SK-MEL-5 (cell line): ENCODE measurements at places on chromosomes 12 and 14.

GRCh38 chr12:41514907-41515306 is 326.8 kb downstream of the PDZRN4 start:
- DNase-seq: no peak

DNA sequence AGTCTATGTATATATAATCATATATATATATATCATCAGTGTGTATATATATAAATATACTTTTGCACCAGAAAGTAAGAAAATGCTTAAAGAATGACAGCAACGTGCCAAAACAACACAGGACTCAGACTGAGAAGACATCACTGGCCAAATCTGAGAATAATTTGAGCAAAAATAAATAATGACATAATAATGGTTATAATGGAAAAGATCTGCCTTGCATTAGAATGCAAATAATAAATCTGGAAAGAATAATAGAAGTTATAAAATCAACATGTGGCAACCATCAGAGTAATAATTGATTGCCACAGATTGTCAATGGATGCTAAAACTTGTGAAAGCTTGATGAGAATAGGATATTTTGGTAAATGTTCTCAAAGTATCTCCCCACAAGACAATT is 61.5 kb upstream of the PLEKHG7 start:
- no peak for DNase-seq

DNA sequence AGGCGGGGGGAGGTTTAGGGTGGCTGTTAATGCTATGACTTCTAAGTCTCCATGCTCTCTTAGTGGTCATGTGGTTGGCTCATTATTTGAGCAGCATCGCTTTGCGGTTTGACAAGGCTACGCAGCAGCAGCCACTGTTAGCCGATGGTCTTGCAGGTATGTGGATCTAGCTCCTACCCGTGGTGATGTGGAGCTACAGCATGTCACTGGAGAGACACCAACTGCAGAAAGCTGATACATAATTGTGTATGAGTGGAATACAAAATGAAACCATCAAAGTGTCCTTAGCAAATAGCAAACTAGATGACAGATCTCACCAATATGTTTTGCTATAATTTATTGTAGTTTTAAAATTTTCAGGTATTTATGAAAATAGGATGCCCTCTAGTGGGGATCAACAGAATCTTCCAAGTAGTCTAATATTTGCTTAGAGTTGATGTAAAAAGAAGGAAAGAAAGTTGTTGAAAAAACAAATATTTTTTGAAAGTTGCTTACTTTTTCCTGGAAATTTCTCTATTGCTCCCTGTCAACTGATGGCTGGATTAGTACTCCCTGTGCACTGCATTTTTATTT is 94.9 kb downstream of the NAV3 start:
- peak; percentile 98 for DNase-seq

- no peak for DNase-seq
These were observed 37.4 kb upstream of the SLC38A2 start for GRCh38 chr12:46409974-46410373.

DNA sequence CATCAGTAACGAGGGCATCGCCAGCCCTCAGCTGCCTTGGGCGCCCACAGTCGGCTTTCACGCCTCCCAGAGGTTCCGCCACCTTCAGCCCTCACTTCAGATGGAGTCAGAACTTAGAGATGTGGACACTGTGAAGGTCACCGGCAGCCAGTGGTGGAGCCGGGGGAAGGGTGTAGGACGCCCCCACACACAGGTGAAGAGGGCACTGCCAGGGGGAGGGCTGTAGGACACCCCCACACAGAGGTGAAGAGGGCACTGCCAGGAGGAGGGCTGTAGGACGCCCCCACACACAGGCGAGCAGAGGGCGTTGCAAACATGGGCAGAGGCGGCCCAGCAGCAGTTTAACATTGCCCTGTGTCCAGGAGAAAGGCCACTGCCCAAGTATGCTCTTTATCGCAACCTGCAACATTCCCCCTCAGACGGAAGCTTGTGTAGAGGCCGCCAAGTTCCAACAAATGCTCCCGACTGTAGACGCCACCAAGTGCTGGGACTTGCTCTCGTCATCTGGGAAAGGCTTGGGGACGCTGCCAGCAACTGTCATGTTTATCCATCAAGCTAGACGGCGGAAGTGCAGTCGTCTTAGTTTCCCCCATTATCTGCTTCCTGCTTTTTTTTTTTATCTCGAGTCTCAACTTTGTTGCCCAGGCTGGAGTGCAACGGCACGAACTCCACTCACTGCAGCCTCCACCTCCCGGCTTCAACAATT is 4.9 kb upstream of the ANKLE2 start:
- no peak for DNase-seq
